Muscle of leg (tissue), 16 donors: ENCODE measurements at places on chromosomes 16 and 17.

DNA sequence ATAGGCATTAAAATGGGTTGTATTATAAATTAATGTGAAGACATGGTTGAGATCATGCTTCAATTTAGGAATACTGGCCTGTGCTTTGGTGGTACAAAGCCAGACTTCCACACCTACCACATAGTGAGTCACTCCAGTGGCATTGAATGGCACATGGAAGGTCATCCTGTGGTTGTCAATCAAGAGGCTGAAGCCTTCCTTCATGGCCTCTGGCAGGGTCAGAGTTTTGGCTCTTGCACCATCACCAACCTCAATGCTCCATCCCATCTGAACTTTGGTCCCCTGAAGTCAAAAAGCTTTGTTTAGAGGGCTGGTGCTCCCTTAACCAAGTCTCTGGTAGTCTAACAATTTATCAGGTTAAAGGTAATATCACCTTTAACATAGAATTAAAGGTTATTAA lies 6.1 kb downstream of the ZP2 start:
- H3K4me1 ChIP-seq, result no peaks in the 10 kb centered on the region
- no peak overlapping the region for H3K27ac ChIP-seq
- H3K36me3 ChIP-seq, result no peaks in the 10 kb centered on the region
- H3K27me3 ChIP-seq, result peaks cover 4% of the 10 kb centered on the region
- DNase-seq, result no peak
- no peak overlapping the region for H3K4me3 ChIP-seq

- H3K27ac ChIP-seq, result no peak overlapping the region
- peaks cover 7% of the 10 kb centered on the region for H3K4me1 ChIP-seq
- H3K36me3 ChIP-seq, result no peaks in the 10 kb centered on the region
- no peaks in the 10 kb centered on the region for H3K27me3 ChIP-seq
- DNase-seq, result no peak
These were observed 132.1 kb downstream of the CMIP start for GRCh38 chr16:81576696-81577095.

DNA sequence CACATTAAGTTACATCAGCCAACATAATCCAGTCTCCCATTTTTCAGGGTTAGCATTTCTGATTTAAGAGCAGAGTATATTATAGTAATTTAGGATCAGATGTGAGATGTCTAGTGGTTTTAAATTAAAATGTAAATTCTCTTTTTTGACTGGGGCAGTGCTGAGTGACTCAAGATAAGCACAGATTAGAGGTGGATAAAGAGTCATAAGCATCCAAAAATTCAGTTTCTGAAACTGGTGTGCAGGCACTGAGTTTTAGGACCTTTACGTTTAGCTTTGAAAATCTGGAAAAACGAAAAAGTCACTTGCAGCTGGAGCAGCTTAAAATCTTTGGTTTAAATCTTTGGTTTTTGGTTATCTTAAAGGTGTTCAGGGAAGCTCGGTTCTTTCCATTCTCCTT lies 190.7 kb downstream of the FTO start:
- no peak overlapping the region for H3K27ac ChIP-seq
- no peaks in the 10 kb centered on the region for H3K27me3 ChIP-seq
- H3K4me1 ChIP-seq, result peaks cover 10% of the 10 kb centered on the region
- no peak overlapping the region for H3K4me3 ChIP-seq
- no peaks in the 10 kb centered on the region for H3K36me3 ChIP-seq
- no peak for DNase-seq

- peaks cover 9% of the 10 kb centered on the region for H3K36me3 ChIP-seq
- peaks cover 2% of the 10 kb centered on the region for H3K4me1 ChIP-seq
- DNase-seq, result no peak
- H3K4me3 ChIP-seq, result no peak overlapping the region
- no peak overlapping the region for H3K27ac ChIP-seq
These were observed 156.2 kb downstream of the CYB561 start for GRCh38 chr17:63289931-63290330.

DNA sequence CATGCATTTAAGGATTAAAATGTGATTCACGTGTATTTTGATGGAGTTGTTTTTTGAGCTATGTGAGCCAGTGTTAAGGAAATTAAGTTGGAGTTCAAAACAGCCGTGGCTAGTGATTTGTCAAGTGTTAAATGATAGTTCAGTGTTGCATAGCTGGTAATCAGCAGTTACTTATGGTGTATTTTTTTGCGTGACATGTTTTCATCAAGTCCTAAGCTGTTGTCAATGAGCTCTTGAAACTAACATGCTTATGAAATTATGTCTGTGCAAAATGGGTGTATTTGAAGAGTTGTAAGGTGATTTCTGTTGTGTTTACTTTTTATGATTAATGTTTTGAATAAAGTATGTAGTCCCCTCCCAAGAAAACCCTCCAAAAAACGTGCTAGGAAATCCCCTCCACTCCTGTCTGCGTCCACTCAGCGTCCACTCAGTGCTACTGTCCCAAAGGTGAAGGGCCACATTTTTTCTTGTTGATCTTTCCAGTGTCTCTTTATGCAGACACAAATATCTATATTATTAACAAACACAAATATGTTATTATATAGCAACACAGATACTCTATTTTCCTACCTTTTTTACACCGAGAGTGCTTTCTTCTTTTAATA lies 30.0 kb downstream of the USP10 start:
- H3K4me1 ChIP-seq, result peaks cover 9% of the 10 kb centered on the region
- peak overlapping the region; percentile 11 for H3K27ac ChIP-seq
- no peak for DNase-seq
- peaks cover 8% of the 10 kb centered on the region for H3K36me3 ChIP-seq

- peak; percentile 50 for DNase-seq
- no peaks in the 10 kb centered on the region for H3K36me3 ChIP-seq
- peaks cover 27% of the 10 kb centered on the region for H3K4me1 ChIP-seq
- no peak overlapping the region for H3K4me3 ChIP-seq
- H3K27me3 ChIP-seq, result no peaks in the 10 kb centered on the region
These were observed 4.9 kb downstream of the MYLK3 start for GRCh38 chr16:46743232-46743719.

DNA sequence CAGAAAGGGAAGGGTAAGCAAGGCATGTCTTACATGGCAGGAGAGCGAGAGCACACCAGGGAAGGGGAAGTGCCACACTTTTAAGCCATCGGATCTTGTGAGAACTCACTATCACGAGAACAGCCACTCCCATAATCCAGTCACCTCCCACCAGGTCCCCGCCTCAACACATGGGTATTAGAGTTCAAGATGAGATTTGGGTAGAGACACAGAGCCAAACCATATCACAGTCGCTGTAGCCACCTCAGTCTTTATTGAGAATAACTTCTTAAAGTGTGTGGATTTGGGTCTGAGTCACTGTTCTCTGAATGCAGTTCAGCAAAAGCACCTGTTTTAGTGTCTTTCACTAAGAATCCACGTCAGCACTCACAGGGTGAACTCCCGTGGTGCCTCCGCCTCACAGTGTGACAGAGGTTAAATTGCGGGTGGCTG lies 195.2 kb upstream of the CHMP6 start:
- no peaks in the 10 kb centered on the region for H3K27me3 ChIP-seq
- H3K4me1 ChIP-seq, result peaks cover 47% of the 10 kb centered on the region
- no peak for DNase-seq
- peaks cover 16% of the 10 kb centered on the region for H3K36me3 ChIP-seq
